ENCODE measurements at places on chromosomes 1 and 21.

DNA sequence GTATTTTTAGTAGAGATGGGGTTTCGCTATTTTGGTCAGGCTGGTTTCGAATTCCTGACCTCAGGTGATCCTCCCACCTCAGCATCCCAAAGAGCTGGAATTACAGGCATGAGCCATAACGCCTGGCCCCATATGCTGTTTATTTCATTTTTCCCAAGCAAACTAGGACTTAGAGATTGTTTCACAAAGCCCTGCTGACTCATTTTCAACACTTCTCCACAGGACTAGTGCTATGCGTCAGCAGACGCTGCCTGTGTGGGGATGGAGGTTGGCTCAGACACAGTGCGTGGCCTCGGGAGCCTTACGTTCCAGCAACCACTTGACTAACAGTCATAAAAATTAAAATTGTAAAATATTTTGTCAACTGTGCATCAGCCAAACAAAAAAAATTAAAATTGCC is 22.7 kb downstream of the PKNOX1 start:
- no peak for DNase-seq

- no peak for DNase-seq
Measured at GRCh38 chr1:162823231-162823630, 32.7 kb downstream of the HSD17B7 start.

DNA sequence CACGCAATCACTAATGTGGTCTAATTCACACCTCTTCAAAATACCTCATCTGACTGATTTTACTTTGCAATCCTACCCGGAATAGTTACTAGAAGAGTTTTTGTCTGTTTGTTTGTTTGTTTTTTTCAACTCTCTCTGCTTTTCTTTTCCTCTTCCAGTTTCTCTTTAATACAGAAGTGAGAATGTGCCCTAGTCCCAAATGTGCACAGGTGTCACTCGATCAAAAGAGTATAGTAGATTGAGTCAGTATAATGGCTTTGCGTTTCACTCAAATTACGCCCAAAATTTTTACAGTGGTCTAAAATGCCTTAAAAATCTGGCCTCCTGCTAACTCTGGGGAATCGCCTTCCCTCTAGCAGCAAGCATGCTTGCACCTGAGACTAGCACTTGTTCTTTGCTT is 1536.8 kb downstream of the KCNT2 start:
- DNase-seq = no peak

DNA sequence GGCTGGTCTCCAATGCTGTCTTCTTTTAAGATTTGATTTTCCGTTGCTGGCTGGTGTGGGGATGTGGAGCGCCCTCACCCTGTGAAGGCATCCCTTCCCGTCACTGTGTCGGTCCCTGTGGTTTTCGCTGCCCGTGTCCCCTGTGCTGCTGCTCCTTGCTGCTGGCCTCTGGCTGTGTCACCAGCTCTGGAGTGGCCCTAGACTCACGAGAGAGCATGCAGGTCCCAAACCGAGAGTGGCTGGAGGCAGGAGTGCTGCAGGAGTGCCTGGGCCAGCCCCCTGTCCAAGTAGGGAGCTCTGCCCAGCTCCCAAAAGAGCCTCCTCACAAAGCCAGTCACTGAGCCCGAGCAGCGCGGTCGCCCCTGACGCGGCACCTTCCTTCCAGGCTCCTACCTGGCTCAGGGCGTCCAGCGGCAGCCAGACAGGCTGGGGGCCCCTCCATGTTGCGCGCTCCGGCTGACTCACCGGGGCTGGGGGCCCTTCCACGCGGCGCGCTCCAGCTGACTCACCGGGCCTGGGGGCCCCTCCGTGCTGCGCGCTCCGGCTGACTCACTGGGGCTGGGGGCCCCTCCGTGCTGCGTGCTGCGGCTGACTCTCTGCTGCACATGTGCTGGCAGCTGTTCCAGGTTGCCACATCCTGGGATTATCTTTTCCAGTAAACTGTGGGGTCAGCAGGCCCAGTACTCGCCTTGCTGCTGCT is 106.7 kb upstream of the COL6A1 start:
- no peak for DNase-seq
